ENCODE measurements at places on chromosomes 6 and 20.

DNA sequence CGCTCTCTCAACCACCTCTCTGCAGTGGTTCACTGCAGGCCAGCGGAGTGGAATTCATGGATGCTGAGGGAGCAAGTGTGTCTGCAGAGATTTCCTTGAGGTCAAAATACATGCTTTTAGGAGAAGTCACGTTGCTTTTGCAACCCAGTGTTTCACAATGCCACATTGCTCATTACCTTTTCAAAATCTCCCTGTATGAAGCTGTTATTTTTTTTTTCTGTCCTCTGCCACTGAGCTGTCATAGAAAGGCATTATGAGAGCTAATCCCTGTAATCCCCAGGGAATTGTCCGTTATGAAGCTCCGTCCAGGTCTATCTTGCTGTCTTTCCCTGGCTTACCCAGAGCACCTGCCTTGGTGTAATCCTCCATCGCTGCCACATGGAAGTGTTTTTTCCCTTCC lies 60.5 kb upstream of the SLC22A23 start:
- no peak for DNase-seq

DNA sequence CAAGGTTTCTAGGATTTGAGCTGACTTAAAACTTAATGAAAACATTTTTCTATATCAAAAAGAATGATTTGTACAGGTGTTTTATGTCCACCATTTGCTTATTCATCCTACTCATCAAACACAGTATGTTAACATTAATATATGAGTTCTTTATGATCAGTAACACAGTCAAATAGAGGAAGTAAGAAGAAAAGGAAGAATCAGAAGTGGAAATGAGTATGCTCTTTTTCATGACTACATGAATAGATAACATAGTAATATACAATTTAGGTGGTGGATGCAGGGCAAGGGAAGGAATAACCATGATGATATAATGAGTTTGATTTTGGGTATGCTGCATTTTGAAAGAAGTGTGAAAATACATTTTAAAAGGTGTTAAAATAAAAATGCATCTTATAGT lies 16.5 kb downstream of the KPNA5 start:
- DNase-seq, result no peak

- no peak for DNase-seq
Measured at GRCh38 chr6:169019727-169020491, 233.7 kb downstream of the THBS2 start.

GRCh38 chr6:158781692-158782373 lies 37.3 kb downstream of the EZR start:
- DNase-seq, result no peak

- DNase-seq, result no peak
Measured at GRCh38 chr6:111418971-111419693, 63.9 kb downstream of the REV3L start.

GRCh38 chr6:3325210-3325609 lies 66.5 kb downstream of the PSMG4 start:
- no peak for DNase-seq

GRCh38 chr6:69719602-69720193 lies 77.1 kb downstream of the LMBRD1 start:
- no peak for DNase-seq

DNA sequence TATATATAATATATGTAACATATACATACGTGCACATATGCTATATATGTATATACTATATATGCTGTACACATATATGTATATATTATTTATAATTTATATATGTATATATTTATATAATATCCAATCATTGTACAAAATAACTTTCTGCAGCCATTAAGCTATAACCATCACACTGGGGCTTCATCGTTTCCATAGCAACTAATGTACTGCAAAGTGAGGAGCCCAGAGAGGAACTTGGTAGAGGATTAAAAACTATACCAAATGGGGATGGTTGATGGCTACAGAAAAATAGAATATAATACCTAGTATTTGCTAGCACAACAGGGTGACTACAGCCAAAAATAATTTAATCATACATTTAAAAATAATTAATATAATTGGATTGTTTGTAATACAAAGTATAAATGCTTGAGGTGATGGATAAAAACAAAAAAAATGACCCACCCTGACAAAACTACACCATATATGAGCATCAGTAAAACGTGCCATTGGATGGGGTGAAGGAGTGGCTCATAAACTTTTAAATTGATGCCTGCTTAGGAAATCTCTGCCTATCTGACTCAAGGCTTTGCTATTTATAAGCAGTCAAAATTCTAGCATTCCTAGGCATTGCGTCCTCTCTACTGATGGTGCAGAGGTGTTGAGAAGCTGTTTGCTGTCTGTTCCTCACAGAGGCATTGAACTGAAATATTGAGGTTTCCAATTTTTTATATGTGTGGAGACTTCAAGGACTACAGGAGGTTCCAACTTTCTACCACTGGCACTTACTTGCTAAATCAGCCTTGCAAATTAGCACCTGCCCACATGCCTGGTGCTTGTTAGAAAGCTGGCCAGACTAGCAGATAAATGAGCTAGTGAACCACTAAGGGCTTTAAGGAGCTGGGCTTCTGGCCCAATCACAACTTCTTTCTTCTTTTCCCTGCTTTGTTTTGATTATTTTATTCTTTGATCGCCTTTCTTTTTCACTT lies 190.1 kb downstream of the SCP2D1 start:
- no peak for DNase-seq

DNA sequence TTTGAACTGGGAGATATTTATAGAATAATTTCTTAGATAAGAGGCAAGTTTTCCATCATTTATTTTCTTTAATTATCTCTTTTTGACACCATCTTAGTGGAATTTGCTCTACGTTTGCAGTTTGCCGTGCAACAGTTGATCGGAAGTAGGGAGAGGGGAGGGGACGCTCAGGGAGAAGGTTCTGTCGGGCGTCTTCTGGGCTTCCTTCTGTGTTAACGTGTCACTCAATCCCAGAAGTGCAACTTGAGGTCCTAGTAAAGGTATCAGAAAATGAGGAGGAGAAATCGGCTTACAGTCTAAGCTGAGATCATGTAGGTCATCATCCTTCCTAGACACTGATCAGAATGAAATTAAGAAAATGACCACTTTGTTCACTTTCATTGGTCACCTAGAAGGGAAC lies 149.0 kb upstream of the SNX9 start:
- DNase-seq, result no peak

GRCh38 chr6:66210964-66211363 lies 503.9 kb upstream of the EYS start:
- DNase-seq, result no peak

- no peak for DNase-seq
Measured at GRCh38 chr20:43727980-43728590, 1.3 kb upstream of the GTSF1L start.

DNA sequence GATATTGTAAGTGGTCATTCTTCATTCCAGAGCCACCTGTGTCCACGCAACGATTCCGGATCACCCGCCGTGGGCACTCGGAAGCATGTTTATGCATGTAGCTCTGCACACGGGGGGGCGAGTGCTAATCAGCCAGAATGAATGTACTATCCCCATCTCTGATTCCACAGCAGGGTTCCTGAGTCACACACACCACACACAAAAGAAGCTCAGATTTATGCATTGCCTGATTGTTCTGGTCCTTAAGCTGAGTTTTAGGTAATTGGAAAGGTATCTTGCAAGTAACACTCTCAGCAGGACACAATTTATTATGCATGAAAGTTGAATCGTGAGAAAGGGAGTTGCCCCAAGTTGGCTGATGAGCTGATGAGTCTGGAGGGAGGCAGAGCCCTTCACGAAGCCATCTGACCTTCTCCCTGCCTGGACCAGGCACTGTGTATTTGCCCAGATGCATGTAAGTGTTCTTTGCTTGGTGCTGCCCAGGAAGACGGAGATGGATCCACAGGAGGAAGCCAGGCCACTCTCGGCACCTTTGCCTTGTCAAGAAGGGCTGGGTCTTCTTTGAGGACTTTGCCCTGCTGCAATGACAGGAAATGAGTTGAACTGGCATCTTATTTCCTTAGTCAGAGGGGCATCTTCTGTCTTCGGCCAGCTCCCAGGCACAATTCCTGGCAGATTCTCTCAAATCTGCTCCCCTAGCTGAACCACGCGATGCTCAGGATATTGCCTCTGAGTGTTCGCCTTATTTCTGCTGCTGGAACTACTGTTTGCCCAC lies 141.1 kb downstream of the SYNDIG1 start:
- no peak for DNase-seq

DNA sequence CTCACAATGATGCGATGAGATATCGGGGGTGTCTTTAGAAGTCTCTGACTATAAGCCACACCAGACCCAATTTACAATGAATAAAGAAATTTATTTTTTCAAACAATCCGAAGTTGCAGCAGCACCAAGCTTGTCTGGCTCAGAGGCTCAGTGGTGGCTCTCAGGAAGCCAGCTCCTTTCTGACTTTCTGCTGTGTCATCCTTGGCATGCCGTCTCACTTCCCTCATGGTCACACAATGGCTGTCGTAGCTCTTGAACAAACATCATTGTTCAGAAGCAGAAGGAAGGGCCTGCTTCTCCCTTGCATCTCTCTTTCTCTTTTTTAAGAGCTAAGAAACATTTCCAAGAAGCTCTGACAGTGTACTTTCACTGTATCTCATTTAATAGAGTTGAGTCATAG lies 299.0 kb downstream of the DOK5 start:
- DNase-seq, result no peak

DNA sequence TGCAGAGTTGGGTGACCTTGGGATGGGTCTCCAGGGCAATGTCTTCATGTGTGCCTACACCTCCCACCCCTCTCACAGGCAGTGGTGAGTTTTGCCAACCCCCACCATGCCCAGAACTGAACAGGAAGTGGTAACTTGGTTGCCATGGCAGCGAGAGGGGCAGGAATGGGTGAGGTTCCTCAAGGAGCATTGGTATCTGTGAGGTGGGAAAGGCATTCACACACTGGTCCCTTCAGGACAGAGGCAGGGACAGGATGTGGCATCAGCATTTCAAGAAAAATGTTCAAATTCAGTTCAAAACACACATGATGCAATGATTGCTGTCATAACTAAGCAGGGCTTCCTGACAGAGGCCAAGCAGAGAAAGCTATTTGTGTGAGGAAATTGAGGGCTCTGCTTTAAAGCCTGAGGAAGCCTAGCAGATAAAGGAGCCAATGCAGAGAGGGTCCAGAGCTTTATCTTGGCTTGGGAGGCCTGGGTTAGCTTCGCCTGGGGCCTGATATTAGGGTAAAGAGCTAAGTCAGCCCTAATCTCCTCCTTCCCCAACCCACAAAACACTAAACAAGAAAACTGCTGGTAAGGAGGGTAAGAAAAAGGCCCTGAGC lies 551 bp downstream of the TREML2 start:
- DNase-seq, result peak; percentile 30

- DNase-seq, result no peak
Measured at GRCh38 chr20:45336530-45337366, 11.5 kb downstream of the SDC4 start.

- DNase-seq, result no peak
Measured at GRCh38 chr6:103356531-103356930, 1503.2 kb downstream of the HACE1 start.

DNA sequence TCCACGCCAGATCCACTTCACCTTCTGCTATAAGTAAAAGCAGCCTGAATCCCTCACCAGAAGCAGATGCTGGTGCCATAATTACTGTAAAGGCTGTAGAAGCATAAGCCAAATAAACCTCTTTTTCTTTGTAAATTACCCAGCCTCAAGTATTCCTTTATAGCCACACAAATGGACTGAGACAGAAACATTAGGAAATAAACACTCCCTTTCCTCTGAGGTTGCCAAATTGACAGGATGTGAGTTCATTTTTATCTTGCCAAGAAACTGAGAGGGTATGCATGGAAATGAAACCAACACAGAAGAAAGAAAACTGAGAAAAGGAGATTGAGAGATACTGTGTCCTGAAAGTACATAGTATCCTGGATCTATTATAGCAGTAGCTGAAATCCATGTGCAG lies 481.2 kb downstream of the HAO1 start:
- DNase-seq, result no peak

GRCh38 chr20:58308680-58309527 lies 611 bp upstream of the RAB22A start:
- DNase-seq, result no peak

- DNase-seq, result no peak
Measured at GRCh38 chr6:140711019-140711613, 1336.7 kb upstream of the CITED2 start.

DNA sequence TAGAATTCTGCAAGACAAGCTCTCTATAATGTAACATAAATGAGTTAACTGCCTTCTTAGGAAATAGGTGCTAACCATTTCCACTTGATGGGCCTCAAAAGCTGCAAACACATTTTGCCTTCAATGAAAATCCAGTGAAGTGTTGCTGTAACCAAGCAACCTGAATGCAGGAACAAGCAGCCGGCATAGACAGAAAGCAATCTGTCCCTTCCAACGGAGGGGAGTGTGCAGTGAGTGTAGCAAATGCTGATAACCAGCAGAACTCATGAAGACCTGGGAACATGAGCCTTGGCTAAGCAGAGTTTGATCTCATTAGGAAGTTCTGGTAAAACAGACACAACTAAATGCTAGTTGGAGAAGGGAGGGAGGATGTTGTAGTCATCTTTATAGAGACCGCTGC lies 697.8 kb downstream of the KIF16B start:
- DNase-seq, result no peak

GRCh38 chr6:28206928-28207509 lies 18.1 kb upstream of the ZSCAN9 start:
- DNase-seq, result no peak

GRCh38 chr6:128112494-128112893 lies 211.6 kb upstream of the THEMIS start:
- no peak for DNase-seq

- DNase-seq, result no peak
Measured at GRCh38 chr20:37383229-37383989, 37.5 kb downstream of the SRC start.

- DNase-seq, result no peak
Measured at GRCh38 chr6:19204445-19204844, 632.7 kb upstream of the ID4 start.

GRCh38 chr6:121223212-121223611 lies 111.1 kb downstream of the TBC1D32 start:
- no peak for DNase-seq

DNA sequence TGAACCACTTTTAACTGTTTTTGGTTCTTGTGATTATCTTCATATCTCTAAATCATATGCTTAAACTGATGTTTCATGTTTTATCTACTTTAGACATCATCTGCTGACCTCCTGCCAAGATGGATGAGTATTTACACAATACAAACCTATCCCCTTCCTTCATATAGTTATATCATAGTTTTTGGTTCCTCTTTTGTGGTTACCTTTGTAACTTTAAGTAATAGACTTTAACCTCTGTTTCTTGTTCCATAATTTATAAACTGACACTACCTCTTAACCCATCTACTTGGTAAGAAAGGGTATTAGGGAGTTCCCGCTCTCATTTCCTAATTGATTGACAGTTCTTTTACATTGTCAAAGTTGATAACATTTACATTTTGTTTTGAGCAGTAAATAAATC lies 11.9 kb downstream of the PCMT1 start:
- no peak for DNase-seq

GRCh38 chr6:127956956-127957355 lies 56.1 kb upstream of the THEMIS start:
- no peak for DNase-seq

- no peak for DNase-seq
Measured at GRCh38 chr6:159493898-159494585, 199.0 kb downstream of the SOD2 start.

GRCh38 chr6:130783416-130784107 lies 43.6 kb upstream of the SMLR1 start:
- DNase-seq, result no peak

- DNase-seq, result no peak
Measured at GRCh38 chr6:36219081-36219480, 22.5 kb downstream of the BRPF3 start.

GRCh38 chr6:16285467-16286150 lies 47.2 kb downstream of the GMPR start:
- DNase-seq, result no peak

GRCh38 chr6:4565301-4566250 lies 210.6 kb upstream of the CDYL start:
- no peak for DNase-seq

GRCh38 chr6:56055081-56055704 lies 179.8 kb upstream of the BMP5 start:
- DNase-seq, result no peak
